G401 (cell line): ENCODE measurements at places on chromosomes 3 and 15.

DNA sequence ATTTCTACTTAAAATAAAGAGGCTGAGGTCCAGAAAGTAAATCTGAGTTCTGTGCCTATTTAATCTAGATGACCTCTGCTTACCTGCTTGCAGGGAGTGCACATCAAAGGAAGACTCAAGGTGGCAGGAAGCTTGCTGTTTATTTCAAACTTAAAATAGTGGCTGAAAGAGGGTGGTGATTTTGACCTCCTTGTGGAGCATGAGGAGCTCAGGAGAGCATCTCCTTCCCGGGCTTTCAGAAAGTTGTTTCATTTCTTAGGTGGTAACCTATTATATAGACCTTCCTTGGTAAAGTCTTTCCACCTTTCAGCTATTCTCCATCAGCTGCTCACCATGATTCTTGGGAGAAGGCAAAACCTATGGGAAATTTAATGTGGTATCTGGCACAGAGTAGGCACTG lies 494 bp downstream of the GCSAM start:
- DNase-seq: no peak

DNA sequence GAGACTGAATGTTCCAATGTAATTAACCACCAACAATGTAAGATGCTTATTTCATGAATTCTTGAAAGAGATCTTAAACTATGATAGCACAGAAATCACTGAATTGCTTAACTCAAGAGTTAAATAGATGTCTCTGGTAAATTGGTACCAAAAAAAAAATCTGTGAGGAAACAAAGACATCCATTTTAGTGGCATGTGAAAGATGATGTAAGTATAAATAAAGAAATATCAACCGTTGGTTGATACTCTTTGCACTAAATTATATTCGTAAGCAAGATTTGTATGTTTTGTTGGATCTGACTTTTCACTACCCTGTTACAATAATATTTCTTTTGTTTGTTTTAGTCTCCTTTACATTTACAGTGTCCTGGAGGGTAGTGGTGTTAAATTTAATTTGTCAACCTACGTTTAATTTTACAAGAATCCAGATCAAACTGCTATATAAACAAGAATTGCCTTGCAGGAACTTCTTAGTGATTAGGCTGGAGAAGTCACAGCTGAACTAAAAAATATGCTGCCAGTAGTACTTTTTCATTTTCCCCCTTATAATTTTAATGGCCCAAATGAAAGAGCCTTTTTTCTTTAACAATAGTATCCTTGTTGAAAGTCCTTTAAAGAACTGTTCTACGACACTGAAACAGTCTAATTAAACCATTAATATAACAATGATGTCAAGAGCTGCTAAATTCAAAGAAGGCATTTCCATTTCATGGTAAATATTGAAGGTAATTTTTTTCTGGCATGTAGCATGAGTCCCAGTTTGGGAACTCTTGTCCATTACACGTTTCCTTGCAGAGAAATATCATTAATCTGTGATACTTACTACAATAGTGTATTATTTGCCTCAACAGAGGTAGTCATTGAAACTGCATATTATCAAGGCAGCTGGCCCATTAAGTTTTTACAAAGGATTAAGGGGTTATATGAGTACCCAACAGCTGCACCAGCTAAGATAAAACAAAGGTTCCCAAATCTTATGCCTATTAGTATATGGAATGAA lies 109.6 kb upstream of the PHLDB2 start:
- DNase-seq: no peak

GRCh38 chr15:68792901-68793766 lies 27.6 kb downstream of the ANP32A start:
- peak; percentile 88 for DNase-seq

DNA sequence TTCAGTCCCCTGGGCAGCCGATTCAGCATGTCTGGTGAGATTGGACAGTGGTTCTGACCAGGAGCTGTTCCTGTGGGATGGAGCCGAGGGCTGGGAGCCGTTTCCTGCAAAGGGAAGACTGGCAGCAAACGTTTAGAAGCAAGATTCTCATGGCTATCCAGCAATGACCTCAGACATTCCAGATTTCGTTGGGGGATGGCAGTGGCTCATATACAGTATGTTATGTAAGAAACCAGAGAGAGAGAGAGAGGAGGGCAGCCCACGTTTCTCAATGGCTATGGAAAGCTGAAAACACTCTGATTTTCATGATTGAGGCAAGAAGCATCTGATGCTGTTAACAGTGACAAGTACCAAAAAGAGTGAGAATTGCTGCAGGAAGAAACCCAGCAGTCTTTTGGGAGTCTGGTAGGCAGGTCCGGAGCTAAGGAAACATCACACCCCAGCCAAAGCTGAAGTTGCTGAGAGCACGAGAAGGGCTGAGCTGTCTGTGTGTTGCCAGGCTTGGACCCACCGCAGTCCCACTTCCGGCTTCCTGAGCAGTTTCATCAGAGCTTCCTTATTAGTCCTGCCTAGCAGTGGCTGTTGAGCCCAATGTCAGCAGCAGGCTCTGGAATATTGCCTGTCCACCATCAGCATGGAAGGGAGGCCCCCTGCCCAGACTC lies 25.6 kb upstream of the VPS8 start:
- DNase-seq: peak; percentile 71

DNA sequence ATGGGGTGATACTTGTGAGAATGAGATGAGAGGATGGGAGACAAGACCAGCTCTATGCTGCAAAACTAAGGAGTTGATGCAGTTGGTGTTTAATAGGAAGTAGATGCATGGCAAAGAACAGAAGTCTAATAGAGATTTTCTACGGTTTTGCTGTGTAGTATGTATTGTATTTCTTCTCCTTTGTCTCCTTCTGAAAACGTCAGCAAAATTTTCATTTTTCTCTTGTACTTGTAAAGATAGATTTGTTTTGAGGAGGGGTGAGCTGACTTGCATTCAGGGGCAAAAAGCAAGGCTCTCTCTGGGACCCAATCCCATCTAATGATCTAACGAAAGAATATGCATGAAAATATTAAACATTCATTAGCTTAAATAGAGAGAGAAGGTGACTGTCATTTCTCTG lies 94.6 kb upstream of the NANOGP8 start:
- DNase-seq: no peak

GRCh38 chr3:141020143-141020830 lies 30.9 kb upstream of the SPSB4 start:
- no peak for DNase-seq

DNA sequence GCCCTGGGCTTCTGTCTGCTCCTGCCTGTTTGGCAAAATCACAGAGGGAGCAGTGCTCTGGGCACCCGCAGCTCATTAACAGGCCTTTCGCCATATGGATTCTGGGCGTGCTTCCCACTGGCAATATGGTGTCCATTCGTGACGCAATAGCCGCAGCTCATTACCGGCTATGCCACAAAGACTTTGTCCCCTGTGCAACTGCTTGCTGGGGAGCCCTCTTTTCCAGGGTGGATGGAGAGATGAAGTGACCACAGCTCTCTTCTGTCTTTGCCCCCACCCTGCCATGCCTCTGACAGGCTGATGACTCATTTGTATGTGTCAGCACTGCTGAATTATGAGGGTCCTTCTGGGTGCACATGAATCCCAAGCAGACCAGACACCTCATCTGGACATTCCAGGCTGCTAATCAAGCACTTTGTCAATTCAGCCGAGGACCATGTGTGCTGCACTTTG lies 214.3 kb upstream of the FEZF2 start:
- DNase-seq: peak; percentile 88

DNA sequence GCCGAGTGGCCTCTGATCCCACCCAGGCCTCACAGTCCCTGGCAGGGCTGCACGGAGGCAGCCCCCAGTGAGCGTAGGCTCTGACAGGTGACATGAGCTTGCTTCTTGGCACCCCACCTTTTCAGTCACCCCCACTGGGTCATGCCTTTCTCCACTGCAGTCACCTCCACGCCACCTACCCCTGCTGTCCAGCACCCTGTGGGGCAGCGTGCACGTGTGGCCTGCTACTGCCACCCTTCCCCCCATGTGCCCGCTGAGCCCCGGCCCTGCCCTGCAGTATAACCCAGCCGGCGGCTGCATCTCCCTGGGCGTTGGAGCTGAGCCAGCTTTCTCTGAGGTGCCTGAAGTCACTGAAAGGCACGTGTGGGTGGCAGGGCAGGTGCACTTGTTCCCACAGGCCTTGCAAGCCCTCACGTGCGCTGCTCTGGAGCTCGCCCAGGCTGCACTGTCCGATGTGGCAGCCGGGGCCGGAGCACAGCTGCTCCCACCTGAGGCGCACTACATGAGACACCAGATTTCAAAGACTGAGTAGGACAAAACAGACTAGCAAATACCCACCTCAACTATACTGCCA lies 65.6 kb downstream of the NIPA2 start:
- DNase-seq: peak; percentile 10

DNA sequence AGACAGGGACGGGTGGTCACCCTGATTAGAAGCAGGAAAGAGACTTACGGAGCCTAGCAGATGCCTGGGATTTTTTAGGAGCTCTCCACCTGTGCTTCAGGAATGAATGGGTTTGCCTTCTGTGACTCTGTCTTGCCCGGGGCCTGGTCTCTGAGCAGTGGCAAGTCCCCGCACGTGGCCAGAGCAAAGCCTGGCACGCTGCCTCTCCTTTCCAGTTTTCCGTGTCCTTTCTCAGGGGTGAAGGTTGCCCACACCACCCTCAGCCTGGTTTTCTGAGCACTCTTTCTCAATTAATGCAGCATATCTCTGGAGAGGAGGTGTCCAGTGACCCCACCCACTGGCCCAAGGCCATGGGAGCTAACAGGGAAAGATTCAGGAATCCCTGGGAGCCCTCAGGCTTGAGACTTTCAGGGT lies 14.5 kb upstream of the CHST14 start:
- peak; percentile 51 for DNase-seq

- DNase-seq: peak; percentile 30
These were observed at the start of gene KCNMB2 for GRCh38 chr3:178536211-178537079. Gene KCNMB2, plus strand, starts transcription at chr3:178536436.

GRCh38 chr3:139519998-139520737 lies 19.4 kb downstream of the RBP1 start:
- DNase-seq: no peak

DNA sequence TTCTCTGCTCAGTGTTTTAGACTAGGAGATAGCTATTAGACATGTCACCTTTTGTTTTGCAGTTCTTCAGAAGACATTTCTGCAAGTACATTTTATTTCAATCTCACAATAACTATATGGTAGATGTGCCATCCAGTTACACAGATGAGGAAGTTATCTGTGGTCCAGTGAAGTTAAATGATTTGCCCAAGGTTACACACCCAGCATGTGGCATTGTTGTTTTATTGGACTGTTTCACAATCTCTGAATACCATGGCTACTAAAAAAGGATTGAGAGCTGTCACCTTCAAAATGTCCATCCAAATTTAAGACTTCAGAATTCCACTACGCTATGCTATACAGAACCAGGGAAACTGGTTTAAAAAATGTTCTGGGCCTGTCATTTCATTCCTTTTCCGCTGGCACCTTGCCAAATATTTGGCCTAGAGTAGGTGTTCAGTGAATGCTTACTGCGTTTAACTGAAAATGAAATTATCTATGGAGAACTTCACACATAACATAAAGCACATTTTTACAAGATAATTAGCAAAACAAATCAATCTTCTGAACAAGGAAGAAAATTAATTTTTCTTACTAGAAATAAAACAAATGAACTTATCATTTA lies 20.2 kb downstream of the TM6SF1 start:
- no peak for DNase-seq

DNA sequence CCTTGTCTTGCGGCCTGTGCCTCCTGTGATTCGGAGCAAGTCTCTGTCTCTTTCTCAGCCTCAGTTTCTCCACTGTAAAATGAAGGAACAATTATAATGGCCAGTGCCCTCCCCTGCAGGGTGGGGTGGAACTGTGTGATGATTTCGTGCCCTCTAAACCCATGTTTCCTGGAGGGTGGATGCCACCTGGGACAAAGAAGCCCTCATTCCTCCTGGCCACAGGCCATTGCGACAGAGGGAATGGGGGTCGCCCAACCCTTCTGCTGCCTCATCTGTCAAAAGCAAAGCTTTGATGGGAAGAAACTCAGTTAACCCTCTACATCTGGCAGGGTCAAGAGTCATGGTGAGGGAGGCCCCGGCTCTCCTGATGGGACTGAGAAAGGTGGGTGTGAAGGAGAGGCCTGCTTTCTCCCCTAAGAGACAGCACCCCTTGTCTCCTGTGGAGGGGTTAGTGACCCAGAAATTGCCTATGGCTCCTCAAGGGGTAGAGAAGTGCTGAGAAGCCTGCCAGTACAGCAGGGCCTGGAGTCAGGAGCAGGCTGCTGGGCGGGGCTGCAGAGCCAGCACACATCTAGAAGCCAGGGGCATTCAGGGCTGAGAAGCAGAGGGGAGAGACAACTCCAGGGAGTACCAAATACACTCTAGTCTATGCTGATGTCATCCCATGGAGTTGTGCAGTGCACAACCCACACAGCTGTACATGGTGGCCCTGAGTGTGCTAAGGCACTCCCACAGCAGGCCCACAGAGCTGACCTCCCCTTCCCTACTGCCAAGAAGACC lies 61.0 kb downstream of the PLXNA1 start:
- no peak for DNase-seq

GRCh38 chr3:141114816-141115460 lies 63.8 kb downstream of the SPSB4 start:
- peak; percentile 52 for DNase-seq

GRCh38 chr15:78629716-78630065 lies 8.9 kb upstream of the CHRNA3 start:
- no peak for DNase-seq

DNA sequence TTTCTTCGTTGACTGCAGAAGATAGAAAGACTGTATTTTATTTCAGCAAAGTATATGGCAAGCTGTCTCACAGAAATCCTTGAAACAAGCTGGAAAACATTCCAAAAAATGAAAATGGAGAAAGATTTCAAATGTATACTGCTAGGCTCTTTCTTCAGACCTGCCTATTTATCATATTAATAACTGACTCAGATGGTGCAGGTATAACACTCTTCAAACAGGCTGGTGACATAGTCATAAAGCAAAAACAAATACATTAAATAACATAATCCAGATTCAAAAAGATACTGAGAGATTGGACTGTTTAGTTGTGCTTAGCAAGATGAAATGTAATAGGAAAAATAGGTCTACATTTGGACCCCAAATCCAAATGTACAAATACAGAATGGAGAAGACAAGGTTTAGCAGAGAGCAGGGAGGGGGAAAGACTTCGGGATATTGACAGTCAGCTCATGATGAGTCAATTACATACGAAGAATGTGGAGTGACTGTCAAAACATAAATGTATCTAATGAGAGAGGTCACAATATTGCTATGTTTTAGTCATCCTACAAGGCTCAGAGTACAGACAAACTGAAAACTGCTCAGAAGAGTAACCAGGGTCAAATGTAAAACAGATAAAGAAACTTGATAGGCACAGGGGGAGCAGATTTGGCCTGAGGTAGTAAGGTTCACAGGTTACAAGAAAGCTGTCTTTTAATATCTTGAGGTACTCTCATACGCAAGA lies 88.7 kb downstream of the DMXL2 start:
- DNase-seq: no peak
